Inflammatory macrophage treated with lipopolysaccharide for 1 hour (primary cell): ENCODE measurements at places on chromosomes 1 and 21.

DNA sequence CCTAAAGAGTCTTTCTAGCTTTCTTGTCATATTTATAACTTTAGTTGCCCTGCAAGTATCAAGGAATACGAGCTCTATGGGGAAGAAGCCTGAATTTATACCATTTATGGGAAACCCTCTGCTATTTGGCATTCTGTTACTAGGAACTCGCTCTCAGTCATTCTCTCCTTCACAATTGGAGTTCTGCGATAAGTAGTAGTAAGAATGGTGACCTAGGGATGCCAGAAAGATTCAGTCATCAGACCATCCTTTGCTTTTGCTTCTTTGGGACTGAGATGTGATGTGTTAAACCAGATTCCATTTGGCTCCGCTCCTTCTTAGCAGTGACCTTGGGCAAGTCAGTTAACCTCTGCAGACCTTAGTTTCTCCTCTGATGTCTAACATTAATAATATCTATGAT, 256.5 kb downstream of the FGGY start:
- no peak for DNase-seq

- no peak for DNase-seq
Measured at GRCh38 chr1:201229771-201230635, 39.4 kb downstream of the IGFN1 start.

- peak; percentile 93 for DNase-seq
Measured at GRCh38 chr1:168504064-168504837, 39.5 kb downstream of the XCL2 start.

- no peak for DNase-seq
Measured at GRCh38 chr1:214510914-214511638, 40.3 kb downstream of the PTPN14 start.

- peak; percentile 52 for DNase-seq
Measured at GRCh38 chr1:192477630-192478029, 97.9 kb upstream of the RGS1 start.

GRCh38 chr1:242692988-242693387, 168.5 kb upstream of the PLD5 start:
- no peak for DNase-seq

DNA sequence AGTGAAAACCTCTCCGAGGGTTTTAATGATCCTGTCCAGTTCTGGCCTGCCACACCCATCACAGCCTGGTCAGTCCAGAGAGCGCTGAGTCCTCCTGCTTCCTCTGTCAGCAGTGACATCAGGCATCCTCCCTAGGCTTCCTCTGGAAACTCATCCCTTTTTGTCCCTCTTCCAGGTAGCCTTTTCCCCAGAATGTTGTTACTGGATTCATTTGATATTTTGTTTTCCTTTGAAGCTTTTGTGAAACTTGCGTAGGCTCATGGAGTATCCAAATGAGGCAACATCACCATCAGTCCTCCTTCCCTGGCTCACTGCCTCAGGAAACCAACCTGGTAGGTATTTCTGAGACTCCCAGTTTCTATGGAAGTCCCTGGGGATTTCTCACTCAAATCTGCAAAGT, 27.0 kb upstream of the IGSF3 start:
- DNase-seq = no peak

GRCh38 chr1:116168277-116169032, 57.3 kb downstream of the MAB21L3 start:
- DNase-seq = peak; percentile 71
